ENCODE measurements at places on chromosomes 1 and 21.

DNA sequence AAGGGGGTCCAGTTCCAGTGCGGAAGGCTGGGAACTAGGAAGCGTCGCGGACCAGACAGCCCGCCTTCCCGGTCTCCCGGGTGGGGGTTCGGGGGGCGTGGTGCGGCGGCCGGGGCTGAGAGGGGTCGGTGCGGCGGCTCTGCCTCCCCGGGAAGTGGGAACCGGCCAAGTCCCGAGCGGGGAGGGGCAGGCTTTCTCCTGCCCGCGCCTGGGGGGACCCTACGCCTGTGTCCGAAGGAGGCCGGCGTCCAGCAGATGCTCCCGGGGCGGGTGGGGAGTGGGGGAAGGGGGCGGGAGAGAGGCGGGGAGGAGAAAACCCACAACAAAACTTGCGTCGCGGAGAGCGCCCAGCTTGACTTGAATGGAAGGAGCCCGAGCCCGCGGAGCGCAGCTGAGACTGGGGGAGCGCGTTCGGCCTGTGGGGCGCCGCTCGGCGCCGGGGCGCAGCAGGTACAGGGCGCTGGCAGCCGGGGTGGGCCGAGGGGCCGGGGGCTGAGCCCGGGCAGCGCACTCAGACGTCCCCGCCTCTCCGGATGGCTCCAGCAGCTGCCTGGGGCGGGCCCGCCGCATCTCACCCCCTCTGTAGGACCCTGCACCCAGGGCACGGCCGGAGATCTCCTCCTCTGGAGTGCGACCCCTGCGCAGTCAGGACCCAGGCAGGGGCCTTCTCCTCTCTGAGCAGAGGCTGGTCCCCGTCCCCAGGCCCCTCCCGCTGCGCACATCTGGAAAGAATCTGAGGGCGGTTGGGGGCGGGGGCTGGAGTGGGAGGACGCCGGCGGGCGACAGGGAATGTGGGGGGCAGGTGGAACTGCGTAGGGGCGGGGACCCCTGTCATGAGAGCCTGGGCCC lies at the start of gene PODN:
PODN (plus strand) TSS at position 355 of the 849 bp plus-strand sequence. CDS start 7,643 bp downstream, outside the sequence.
- no peak for DNase-seq

- no peak for DNase-seq
Measured at GRCh38 chr1:2099886-2100779, 49.9 kb downstream of the PRKCZ start.

- no peak for DNase-seq
Measured at GRCh38 chr1:166297993-166298392, 131.2 kb upstream of the FAM78B start.

GRCh38 chr1:26696654-26697430 lies 1.0 kb downstream of the ARID1A start:
- DNase-seq, result no peak

GRCh38 chr21:31220575-31220974 lies 123.5 kb downstream of the TIAM1 start:
- no peak for DNase-seq

DNA sequence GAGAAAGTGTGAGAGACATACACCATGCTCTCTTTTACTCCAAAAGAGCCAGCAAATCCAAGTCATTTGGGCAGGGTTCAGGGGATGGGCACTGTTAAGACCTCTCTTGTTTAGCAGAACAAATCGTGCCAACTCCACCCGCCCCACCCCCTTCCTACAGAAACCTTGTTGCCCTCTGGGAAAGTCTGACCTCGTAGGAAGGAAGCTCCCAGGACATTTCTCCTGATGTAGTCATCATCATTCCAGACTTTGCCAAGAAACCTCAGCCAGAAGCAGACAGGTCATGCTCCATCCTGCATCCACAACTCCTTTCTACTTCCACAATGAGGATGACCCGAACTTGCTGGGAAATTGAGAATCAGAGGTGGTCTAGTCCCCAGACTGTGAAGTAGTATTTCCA lies 57.7 kb downstream of the UBE2T start:
- DNase-seq, result no peak

DNA sequence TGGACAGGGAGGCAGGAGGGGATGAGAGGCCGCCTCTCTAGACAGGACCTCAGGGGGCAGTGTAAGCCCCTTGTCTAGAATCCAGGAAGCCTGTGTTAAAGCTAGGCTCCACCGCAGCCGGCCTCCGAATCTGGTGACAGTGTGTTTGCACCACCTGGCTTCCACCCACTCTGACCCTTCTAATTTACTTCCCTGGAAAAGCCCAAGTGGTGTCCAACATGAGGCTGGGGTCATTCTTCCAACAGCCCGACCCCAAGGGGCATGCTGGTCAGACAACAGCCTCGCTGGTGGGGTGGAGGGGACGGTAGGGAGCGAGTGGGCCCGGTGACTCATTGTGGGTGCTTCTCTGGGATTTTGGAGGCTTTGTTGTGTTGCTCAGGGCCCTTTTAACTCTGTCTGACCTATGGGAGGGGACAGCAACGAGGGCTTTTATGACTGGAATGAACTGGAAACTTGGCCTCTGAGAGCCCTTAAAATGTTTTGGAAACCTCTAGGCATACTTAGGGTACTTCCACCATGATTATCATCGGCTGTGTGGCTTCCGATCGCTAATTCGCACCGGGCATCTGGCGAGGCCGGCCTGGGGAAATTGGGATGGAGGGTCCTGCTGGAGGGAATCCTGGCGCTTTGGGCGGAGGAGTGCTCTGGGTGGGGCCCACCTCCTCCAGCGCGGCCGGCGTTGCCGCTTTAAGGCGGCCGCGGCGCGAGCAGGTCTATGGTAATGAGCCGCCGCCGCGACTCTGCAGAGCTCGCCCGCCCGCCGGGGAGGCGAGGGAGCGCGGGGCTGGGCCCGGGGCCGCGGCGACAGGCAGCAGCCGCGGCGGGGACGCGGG lies at the start of gene CELSR2:
CELSR2 (plus strand) TSS at position 743 of the 833 bp plus-strand sequence. CDS start 541 bp downstream, outside the sequence.
- DNase-seq, result no peak

GRCh38 chr1:197553281-197553680 lies 222.0 kb downstream of the DENND1B start:
- no peak for DNase-seq

- no peak for DNase-seq
Measured at GRCh38 chr1:173572201-173572873, 30.5 kb downstream of the SLC9C2 start.

- DNase-seq, result no peak
Measured at GRCh38 chr1:8394456-8395321, 76.8 kb downstream of the SLC45A1 start.

DNA sequence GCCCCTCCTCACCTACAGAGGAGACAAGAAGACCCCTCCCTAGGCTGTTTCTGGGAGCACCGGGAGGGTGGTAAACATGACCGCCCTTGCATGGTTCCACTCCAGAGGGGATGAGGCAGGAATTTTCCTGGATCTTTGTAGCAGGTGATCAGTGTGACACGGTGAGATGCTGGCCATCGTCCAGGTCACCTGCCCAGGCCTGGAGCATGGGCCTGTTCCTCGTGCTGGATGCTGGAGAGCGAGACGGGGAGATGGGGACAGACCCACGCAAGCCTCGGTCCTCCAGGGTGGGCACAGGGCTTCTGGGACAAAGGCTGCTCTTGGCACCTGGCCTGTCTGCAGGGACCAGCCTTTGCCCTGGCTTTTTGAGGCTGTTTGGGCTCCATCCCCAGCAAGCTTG lies 46.2 kb downstream of the DMRTB1 start:
- DNase-seq, result no peak

DNA sequence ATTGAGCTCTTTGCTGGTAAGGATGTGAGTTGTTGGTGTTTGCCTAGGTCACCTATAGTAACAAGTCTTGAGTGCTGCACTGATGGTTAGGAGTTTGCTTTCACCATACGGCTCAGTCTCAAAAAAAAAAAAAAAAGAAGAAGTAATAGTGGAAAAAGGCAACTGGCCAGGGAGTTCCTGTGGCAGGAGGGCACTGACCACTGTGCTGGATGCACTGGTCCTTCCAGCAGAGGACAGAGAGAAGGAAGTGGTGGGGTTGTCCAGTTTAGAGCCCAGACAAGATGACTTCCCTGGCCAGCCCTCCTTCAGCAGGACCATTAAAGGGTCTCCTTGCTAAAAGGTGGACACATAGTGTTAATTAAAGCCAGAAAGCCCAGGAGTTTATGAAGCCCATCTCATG lies 11.9 kb upstream of the PTCH2 start:
- no peak for DNase-seq

GRCh38 chr1:161079436-161080110 lies 9.8 kb downstream of the NECTIN4 start:
- no peak for DNase-seq

- DNase-seq, result no peak
Measured at GRCh38 chr1:226366290-226366689, 41.6 kb downstream of the PARP1 start.

DNA sequence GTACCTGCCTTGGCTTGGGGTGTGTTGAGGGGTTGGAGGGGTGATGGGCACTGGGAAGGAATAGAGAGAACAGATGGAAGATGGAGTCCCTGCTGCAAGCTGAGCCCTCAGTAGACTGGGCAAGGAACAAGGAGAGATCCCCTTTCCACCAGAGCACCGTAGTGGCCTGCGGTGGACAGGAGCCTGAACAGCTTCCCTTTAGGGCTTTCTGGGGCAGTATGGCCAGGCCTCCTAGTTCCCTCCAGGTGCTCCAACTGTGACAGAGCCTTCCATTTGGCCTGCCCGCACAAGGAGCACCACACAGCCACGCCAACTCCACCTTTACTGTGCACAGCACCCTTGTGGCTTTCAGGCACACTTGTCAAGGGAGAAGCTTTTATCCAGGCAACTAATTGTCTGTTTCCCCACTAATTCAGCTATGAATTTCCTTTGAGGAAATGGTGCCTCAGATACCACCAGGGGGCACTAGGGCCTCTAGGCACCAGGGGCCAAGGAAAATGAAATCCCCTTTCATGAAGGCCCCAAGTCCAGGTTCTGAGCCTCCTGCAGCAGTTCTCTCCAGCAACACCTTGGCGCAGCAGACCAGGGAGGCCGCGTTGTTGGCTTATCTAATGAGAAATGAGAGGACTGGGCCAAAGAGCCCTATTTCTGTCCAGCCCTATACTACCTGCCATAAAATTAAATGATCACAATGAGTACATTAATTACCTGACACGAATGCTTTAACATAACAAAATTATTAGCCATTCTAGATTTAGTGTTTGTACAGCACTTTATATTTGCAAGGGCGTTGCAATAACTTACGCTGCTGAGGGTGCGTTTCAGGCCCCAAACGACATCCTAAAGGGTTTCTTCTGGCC lies 23.1 kb upstream of the ERI3 start:
- peak; percentile 16 for DNase-seq

GRCh38 chr1:6448749-6449631 lies 17.0 kb downstream of the TNFRSF25 start:
- DNase-seq, result no peak
